Activated CD8-positive, alpha-beta memory T cell treated with anti-CD3 and anti-CD28 coated beads for 4 hours (primary cell): ENCODE measurements at places on chromosomes 6 and 20.

GRCh38 chr6:150142097-150142669 is 661 bp upstream of the PPP1R14C start:
- no peak for DNase-seq

DNA sequence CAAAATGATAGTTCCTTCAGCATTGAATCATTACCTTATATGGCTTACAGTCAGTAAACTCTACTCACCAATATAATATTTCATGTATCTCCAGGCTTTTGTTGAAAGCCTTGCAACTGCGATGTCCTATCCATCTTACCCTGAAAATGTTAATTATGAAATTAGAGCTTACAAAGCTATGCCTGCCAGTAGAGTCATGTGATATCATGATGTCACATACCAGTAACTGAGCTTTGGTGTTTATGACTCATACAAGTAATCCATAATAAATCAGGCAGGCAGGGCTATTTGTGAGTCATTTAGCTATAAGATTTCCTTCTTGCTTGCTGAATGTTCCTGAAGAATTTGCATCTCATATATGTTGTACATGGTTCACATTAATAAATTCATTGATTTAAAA is 44.9 kb upstream of the FAM83B start:
- no peak for DNase-seq

GRCh38 chr6:18405477-18406293 is 18.5 kb downstream of the RNF144B start:
- DNase-seq = no peak

DNA sequence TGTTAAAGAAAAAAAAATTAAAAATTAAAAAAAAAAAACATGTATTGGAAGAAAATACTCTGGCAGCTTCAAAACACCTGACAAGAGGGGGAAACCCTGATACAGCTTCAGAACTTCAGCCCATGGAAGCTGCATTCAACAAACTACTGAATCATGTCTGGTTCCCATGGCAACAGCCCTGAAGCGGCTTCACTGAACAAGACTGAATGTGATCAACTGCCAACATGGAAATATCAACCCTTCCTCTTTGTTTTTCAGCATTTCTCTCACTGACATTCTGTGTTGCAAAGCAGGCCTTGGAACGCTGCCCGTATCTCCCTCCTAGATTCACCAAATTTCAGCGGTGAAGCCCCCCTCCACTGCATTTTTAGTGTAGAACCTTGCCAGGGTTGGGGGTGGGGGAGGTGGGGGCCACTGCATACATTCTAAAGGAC is 91.3 kb upstream of the SHLD1 start:
- DNase-seq = peak; percentile 31

DNA sequence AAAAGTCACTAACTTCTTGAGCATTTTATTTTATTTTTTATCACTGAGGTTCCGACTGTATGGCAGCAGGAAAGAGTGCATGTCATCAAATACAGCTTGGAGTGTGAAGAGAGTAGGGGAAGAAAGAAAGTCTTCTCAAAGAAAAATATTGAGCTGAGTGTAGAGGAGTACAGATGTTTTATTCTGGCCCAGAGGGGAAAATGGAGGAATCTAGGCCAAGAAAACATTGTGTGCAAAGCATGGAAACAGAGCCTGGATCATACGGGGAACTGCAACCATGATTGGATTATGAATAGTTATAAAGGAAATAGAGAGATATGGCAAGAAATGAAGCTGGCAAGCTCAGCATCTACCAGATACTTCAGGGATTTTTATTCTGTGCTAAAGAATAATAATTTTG is 104.2 kb upstream of the SCGN start:
- no peak for DNase-seq

- DNase-seq = peak; percentile 8
Measured at GRCh38 chr6:73704260-73704659, 8.3 kb downstream of the CD109 start.

GRCh38 chr20:5767493-5768098 is 17.4 kb downstream of the SHLD1 start:
- no peak for DNase-seq

DNA sequence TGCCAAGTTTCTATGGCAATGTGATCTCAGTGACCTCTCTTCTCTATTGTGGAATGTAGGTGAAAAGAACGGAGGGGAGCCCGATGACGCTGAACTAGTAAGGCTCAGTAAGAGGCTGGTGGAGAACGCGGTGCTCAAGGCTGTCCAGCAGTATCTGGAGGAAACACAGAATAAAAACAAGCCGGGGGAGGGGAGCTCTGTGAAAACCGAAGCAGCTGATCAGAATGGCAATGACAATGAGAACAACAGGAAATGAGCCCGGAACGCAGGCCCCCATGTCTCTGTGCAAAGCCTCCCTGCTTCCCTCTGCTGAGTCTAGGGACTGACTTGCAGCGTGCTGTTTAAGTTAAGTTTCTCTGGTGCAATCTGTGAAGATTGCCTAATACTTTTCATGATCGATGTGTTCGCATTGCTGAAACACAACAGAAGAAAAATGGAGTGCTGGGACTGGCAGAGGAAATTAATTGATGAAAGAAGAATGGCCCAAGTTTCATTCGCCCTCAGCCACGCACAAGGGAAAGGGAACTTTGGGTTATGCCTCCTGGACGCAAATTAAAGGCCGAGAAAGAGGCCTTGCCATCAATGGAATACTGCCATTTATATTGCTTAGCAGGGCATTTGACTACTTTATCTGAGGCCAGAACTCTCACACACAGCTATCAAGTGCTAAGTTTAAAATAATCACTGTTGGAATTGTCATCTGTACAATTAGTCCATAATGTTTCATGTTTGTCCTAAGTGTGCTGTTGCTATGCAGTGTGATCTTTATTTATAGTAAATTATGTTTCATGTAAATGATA is 146.4 kb downstream of the AKAP7 start:
- peak; percentile 17 for DNase-seq

DNA sequence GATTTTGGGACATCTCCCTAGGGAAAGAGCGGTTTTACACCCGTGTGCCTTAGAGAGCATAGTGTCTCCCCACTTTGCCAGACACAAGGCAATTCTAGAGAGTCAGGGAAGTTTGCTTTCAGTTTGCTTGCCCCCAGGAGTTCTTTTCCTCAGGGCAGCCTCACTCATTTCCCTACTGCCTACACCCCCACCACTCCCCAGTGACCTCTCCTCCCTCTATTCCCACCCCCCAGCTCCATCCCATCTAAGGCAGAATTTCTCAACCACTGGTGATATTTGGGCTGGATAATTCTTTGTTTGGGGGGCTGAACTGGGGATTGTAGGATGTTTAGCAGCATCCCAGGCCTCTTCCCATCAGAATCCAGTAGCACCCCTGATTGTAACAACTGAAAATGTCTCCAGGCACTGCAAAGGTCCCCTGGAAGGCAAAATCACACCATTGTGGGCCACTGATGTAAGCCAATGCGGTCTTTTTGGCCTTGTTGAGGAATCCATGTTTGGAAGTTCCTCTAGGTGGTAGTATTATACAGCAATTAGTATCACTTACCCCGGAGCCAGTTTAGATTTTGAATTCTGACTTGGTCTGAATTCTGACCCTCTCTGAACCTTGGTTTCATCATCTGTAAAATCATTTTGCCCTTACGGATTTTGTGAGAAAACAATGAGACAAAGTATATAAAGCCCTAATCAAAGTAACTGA is 1.3 kb downstream of the EPPIN start:
- no peak for DNase-seq

DNA sequence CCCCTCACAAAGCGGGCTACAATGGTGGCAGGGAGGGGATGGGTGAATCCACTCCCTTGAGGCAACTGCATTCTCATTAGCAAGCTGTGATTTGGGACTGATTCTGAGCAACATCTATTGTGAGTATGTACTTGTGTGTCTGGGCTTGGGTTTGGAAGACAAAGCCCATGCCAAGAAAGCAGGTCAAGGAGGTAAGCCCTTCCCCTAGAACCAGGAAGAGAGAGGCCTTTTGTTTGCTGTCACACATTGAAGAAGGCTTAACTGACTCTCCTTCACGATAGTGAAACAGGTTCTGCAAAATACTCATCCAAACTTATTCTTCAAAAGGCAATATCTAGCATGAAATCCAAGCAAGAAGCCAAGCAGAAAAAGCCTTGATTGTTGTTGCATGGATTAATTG is 403.1 kb upstream of the ID4 start:
- DNase-seq = no peak

- no peak for DNase-seq
Measured at GRCh38 chr6:42406306-42407280, 45.1 kb downstream of the TRERF1 start.

GRCh38 chr20:39554341-39554740 is 592.2 kb downstream of the DHX35 start:
- no peak for DNase-seq

- DNase-seq = no peak
Measured at GRCh38 chr6:37141281-37142049, 28.5 kb upstream of the PIM1 start.

DNA sequence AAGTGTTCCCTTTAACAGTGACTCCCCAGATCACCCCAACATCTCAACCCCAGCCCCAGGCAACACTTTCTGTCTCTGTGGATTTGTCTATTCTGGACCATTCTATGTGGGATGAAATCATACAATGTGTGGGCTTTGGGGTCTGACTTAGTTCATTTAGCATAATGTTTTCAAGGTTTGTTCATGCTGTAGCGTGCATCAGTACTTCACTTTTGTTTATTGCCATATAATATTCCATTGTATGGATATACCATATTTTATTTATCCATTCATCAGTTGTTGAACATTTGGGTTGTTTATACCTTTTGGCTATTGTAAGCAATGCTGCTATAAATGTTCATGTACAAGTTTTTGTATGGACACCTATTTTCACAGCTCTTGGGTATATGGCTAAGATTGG is 31.0 kb downstream of the FOXF2 start:
- DNase-seq = no peak

DNA sequence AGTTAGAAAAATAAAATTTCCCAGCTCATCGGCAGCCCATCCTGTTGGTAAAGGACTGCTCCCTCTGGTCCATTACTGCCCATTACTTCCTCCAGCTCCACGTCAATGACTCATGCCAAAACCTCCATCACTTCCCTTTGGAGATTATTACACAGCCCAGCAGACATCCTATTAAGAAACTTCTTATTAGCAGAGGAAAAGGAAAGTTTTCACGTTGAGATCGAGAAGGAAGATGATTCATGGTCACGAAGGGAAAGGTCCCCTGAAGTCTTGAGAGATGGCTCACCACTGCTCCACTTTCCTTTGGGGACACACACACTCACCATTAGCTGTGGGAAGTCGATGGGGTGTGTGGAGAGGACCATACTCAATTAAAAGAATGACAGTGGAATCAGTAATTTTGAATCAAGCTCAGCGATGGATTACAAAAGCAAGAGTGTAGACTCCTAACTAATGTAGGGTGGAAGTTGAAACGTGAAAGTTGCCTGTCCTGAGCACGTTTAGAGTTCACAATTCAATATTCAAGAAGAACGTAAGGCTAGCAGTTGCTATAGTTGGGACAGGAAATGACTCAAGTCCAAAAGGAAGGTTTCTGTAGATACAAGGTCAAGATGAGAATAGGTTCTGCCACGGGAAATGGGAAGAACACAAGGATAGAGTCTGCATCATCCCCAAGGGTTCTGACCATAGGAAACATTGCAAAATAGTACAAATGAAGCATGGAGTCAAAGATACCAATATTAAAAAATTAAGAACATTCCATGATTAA is 21.6 kb downstream of the SASH1 start:
- DNase-seq = no peak

GRCh38 chr6:145260484-145261175 is 474.7 kb downstream of the EPM2A start:
- no peak for DNase-seq

DNA sequence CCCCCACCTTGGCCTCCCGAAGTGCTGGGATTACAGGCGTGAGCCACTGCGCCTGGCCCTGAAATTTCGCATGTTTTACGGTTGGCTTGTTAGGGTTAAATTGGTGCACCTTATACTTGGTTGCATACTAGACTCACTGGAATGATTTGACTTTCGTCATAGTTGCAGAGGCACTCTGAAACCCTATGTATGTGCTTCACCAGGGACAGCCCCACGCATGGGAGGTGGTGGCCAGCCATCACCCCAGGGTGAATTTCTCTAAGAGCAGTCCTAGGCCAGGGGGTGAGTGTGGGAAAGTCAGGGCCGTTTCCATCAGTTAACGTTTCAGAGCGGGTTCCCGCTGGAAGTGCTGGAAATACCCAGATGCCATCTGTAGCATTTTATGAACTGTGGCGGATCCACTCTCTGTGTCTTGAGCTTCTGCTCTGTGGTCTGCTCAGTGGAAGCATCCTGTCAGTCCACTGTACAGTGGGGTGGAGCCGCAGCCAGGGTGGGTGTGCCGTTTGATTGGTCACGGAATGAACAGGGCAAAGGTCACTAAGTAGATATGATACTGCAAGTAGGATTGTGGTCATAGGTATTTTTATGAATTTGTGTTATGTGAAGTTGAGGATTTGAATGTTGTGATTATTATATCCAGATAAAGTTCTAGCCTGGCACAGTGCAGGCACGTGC is 13.2 kb downstream of the DNAJC5 start:
- DNase-seq = no peak

GRCh38 chr20:10007747-10008146 is 27.0 kb upstream of the ANKEF1 start:
- no peak for DNase-seq

- peak; percentile 48 for DNase-seq
Measured at GRCh38 chr6:87151781-87152525, 3.4 kb upstream of the ZNF292 start.

- DNase-seq = no peak
Measured at GRCh38 chr20:41587523-41587922, 30.7 kb downstream of the CHD6 start.

DNA sequence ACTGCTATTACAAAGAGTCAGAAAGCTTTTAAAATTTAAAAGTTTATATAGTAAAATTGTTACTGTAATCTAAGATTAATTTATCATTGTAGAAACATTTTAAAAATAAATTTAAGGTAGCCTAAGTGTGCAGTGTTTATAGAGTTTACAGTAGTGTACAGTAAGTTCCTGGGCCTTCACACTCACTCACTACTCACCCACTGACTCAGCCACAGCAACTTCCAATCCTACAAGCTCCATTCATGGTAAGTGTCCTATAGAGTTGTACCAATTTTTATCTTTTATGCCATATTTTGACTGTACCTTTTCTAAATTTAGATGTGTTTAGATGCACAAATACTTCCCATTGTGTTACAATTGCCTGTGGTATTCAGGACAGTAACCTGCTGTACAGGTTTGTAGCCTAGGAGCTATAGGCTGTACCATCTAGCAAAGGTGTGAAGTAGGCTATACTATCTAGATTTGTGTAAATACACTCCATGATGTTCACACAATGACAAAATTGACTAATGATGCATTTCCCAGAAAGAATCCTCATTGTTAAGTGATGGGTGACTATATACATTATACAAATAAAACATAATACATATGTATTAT is 10.2 kb upstream of the TMEM170B start:
- DNase-seq = no peak

GRCh38 chr6:18596531-18596835 is 209.3 kb downstream of the RNF144B start:
- DNase-seq = no peak
